Mesenteric fat pad (tissue), 1 donor: ENCODE measurements at places on chromosomes 11 and 22. TPM values are rescaled to one million over a fixed set of nuclear protein-coding genes. Genes with fewer than 3 reads are reported as not detected.
A peak's percentile ranks its signal among the peaks of the same experiment; 100 is the strongest.

NCR3LG1 gene
- total RNA-seq, result 4.1 TPM

TRIM51 gene
- not detected for total RNA-seq

ADM2 gene
- 0.42 TPM for total RNA-seq

ACCS gene
- total RNA-seq, result 20.4 TPM

PYGM gene
- total RNA-seq, result 1.8 TPM

NLRP10 gene
- total RNA-seq, result not detected

DCHS1 gene
- 23.0 TPM for total RNA-seq

TPBGL gene
- total RNA-seq, result 1.6 TPM

KLHL35 gene
- 0.61 TPM for total RNA-seq

DNA sequence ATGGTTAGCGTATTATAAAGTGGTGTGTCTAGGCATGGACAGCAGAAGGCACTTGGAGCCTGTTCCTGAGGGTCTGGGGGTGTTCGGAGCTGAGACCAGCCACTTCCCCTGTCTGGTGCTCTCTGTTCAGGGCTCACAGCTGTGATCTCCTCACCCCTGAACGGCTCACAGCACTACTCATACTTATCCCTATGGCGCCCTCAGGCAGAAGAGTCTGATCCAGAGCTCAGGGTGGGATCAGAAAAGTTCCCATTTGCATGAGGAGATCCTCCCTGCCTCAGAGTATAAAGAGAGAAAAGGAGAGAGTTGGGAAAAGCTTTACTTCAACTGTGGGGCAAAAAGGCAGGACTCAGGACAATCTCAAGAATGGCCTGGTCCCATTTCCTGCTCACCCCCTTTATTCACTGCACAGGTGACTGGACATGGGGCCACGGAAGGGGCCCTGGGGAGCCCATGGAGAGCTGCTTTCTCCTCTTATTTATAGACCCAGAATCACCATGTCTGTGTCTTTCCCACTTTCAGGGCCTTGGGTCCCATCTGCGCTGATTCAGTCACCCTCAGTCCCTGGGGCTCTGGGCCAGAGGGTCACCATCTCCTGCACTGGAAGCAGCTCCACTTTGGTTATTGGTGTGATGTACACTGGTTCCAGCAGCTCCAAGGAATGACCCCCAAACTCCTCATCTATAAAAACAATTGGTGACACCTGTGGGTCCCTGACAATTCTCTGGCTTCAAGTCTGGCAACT is 97.0 kb upstream of the TOP3B start:
- peak; percentile 80 for DNase-seq

- no peak for DNase-seq
Measured at GRCh38 chr11:2830030-2830812, 55.4 kb downstream of the CDKN1C start.

DNA sequence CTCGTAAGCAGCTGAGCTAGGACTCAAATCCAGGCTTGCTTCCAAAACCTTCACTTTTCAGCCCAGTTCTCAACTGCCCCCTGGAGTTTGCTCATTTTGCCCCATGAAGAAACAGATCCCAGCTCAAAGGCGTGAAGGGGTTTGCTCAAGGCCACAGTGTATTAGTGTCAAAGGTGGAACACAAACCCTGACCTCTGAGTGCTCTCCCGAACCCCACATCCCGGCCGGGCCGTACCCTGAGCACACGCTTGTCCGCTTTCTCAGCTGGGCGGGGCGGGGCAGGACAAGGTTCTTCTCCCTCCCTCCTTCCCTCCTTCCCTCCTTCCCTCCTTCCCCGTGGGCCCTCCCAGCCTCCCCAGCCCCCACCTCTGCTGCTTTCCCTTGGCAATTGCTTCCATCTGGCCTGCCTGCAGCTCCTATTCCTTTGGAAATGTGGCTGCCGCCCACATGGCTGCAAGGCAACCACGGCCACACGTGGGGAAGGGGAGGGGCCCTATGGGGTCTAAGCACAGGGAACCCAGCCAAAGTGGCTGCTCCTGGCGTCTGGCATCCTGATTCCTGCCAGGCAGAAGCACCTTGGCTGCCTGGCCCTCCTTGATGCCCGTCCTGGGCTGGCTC is 4.1 kb downstream of the ST3GAL4 start:
- DNase-seq, result no peak

DNA sequence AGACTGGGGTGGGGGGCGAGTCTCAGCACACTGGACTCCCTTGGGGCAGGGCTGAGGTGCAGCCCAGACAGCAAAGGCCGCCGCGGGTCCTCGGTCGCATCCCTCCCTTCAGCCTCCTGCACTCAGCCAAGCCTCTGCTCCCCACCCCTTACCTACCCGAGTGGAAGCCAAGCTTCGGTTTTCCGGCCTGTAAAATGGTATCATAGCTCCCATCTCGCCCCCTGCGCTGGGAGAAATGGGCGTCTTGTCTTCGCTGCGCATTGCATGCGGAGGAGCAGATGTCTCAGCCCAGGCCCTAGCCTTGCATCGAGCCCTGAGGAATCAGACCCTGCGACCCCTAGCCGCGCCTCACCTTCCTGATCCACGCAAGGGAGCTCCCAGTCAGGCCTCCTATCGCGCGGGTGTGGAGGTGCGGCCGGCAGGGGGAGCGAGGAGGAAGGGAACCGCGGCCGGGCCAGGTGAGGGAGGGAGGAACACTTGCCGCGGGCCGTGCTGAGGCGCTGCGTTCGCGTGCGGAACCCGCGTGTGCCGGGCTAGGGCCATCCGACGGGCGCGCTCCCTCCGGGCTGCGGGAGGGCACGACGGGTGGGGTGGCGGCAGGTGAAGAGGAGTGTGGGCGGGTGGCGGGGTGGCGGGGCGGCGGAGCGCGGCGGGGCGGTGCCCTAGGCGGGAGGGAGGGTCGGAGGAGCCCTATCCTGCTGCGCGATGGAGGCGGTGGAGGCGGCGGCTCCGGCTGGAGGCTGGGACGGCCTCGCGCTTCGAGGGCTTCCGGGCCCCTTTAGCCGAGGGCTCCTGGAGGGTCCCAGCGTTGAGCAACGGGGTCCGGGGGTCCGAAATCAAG is 4.1 kb upstream of the TBX1 start:
- no peak for DNase-seq

- peak; percentile 59 for DNase-seq
Measured at GRCh38 chr22:43878831-43879550, 12.8 kb downstream of the PNPLA5 start.

DNA sequence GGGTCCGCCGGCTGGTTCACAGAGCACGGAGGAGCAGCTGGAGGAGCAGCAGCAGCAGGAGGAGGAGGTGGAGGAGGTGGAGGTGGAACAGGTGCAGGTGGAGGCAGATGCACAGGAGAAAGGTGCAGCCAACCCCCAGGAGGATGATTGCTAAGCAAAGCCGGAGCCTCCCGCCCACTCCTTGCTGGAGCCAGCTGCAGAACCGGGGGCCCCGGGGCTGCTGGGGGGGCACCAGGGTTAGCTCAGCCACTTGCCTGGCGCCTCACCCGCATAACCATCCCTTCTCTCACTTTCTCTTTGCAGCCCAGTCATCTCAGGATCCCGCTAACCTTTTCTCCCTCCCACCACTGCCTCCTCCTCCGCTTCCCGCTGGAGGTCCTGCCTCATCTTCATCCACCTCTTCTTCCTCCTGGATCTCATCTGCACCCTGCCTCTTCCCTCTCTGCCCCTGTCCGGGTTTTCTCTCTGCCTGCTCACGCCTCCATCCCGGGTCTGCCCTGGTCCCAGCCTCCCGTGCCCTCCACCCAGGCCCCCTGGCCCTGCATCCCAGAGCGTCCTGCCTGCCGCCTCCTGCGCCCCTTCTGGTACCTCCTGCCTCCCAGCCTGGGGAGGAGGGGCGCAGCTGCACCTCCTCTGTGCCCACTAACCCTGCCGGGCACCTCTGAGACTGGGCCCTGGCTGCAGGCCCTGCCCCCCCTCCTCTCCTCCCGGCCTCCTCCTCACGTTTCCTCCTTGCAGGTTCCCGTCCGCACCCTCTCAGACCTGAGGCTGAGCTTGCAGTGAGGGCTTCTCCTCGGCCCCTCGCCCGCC is 9.5 kb downstream of the KCTD17 start:
- no peak for DNase-seq

DNA sequence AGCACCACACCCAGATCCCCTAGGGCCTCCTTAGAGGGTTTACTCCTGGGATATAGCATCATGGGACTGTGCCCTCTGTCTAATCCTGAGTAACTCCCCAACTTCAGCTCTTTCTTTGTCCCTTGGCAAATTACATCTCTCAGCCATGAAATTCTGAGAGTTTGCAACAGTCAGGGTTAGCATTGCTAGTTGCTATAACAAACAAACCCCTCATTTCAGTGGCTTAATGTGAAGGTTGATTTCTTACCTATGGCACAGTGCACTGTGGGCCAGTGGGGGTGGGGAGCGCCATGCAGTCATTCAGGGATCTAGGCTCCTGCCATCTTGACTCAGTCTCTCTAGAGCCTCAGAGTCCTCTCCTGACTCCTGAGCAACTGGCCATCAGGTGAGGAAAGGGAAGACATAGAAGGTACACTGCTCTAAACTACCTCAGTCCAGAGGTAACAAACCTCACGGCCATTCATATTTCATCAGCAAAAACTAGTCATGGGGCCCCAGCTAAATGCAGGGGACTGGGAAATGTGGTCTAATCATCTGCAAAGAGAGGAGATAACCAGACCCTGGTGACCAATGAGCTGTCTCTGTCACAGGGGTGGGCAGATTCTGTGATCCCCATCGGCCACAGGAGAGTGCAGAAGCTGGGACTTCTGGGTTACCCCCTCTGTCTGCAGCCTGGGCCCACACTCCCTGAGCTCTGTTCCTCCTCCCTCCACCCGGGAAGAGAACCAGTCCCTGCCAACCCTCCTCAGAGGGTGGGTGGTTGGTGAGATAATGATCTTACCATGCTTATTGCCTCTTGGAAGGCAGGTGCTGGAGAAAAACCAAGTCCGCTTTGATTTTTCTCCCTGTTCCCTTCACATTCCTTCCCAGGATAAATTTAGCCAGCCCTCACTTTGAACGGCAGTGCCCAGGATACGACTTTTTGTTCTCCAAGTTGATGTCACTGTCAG is 17.5 kb downstream of the PRG3 start:
- no peak for DNase-seq

DNA sequence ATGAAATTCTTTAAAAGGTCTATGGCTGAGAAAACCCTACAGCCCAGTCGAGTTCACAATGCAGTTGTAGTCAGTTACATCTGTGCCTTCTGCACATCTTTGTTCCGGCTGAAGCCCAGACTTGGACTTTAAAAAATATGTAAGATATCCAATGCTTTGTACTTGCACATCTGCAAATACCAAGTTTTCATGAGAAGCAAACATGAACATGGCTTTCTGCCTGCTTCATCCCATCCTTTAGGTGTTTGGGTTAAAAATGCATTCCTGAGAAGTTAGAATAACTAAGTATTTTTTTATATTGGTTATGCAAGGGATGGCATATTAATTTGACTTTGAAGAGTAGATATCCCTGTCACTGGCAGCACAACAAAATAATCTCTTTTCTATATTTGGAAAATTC is 528.4 kb downstream of the METTL15 start:
- no peak for DNase-seq

DNA sequence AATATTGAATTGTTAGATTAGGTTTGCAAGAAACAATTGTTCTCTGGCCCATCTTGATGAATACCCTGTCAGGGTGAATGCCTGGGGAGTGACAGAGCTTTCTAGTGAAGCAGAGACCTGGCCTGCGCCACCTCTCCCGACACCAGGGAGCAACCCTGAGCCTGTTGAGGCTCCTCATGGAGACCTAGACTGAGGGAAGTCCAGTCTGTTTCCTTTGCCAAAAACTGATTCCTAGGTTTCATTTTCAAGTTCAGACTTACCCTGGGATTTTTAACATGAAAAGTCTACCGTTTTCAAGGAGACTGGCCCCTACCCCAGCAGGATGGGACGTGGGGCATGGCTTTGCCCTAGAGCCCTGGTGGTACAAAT is 173.7 kb upstream of the SORL1-AS1 start:
- DNase-seq, result no peak

- DNase-seq, result no peak
Measured at GRCh38 chr11:108698844-108699642, 34.2 kb downstream of the DDX10 start.

- no peak for DNase-seq
Measured at GRCh38 chr11:128620309-128621100, 33.1 kb upstream of the ETS1 start.

- DNase-seq, result no peak
Measured at GRCh38 chr22:43890901-43891331, 897 bp downstream of the PNPLA5 start.

DNA sequence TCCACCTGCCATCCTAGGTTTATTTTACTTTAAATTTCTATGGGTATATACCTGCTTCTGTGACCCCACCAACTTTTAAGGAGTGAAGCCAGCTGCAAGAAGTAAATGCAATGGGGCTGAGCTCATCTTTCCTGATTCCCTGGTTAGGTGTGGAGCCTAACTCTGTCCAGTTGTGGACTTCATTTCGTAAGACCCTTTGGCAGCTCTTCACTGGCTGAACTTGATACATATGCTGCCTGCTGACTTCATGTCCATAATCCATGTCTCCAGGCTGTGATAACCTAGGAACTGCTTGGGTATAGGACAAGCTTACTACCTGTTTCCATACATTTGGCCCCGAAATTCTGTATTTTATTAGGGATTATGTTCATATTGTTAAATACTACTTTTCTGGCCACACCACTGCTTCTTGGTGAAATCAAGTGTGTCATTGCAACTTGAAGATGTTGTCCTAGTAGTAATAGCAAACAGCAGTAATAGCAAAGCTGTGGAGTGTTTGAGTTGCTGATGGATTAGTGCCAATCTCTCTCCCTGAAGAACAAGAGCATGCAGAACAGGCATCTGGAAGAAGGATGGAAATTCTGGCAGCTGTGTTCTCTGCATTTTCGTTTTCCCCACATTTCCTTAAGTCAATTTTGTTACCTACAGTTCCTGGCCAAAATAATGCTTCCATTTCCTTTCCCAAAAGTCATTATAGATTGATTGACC is 31.2 kb downstream of the LDLRAD3 start:
- DNase-seq, result no peak

GRCh38 chr22:24230911-24231656 is 13.8 kb downstream of the GGT5 start:
- no peak for DNase-seq

GRCh38 chr11:84142411-84142810 is 856.2 kb upstream of the CCDC90B start:
- no peak for DNase-seq

DNA sequence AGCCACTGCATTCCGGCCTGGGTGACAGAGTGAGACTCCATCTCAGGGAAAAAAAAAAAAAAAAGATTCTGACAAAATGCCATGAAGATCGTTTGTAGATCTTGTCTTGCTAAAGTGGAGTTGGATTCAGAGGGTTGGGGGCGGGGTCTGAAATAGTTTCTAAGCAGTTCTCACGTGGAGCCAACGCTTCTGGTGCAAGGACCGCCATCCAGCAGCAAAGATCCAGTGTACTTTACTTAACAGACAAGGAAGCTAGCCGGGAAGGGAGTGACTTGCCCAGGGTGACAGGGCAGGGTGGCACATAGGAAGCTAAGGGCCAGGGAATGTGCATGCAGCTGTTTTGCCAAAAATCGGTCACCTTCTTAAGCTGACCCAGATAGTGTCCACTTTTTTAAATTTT is 27.4 kb downstream of the APOL1 start:
- DNase-seq, result no peak

- no peak for DNase-seq
Measured at GRCh38 chr22:20658433-20659222, 115.3 kb upstream of the SERPIND1 start.

GRCh38 chr11:133950874-133951326 is 5.9 kb downstream of the IGSF9B start:
- no peak for DNase-seq
